GM10248 (cell line): ENCODE measurements at places on chromosomes 12 and 14.

DNA sequence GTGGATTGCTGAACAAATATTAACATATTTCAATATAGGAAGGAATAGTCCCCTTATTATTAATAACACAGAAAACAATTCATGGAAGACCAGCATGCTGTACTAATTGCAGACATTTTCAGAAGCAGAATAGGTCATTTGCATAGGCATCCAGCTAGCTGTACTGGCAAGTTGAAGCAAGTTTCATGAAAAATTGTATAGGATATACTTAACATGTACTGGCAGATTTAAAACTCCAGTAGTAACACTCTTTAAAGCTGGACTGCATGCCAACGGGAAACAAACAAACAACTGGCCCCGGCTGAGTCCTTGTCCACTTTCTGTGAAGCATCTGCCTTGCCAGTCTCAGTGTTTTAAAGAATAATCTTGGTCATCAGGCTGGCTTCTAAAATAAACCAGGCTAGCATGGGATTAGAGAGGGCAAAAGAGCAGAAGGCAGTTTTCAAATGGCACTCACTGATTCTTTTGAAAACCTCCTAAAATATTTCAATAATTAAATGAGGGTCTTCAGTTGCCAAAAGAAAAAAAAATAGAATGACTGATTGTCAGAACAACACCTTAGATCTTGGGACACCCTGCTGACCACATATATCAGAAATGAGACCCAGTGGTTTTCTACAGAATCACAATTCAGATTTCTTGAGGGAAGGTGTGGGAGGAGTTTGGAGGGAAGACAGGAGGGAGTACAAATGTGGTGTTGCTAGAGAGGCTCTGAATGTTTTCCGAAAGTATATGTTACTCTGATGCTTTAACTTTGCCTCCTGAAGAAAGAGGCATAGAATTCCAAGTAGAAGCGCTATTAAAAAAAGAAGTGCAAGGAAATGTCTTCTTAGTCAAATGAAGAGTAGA lies 122.5 kb upstream of the KRAS start:
- no peak for DNase-seq

GRCh38 chr12:27031531-27031930 lies 9.2 kb downstream of the MED21 start:
- no peak for DNase-seq

- peak; percentile 49 for DNase-seq
Measured at GRCh38 chr14:75088566-75089373, 19.3 kb downstream of the ZC2HC1C start.

- DNase-seq, result no peak
Measured at GRCh38 chr12:15372352-15372751, 50.0 kb downstream of the PTPRO start.

- no peak for DNase-seq
Measured at GRCh38 chr14:99095369-99095768, 176.6 kb downstream of the BCL11B start.

DNA sequence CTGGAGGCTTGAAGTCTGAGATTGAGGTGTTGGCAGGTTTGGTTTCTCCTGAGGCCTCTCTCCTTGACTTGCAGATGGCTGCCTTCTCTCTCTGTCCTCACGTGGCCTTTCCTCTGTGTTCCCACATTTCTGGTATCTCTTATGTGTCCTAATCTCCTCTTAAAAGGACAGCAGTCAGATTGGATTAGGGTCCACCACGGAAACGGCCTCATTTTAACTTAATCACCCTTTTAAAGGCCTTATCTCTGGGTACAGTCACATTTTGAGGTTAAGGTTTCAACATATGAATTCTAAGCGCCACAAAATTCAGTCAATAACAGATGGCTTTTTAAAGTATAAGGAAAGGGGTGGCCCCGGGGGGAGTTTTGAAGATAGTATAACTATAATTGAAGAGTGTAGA lies 33.5 kb downstream of the UNC79 start:
- DNase-seq, result no peak

DNA sequence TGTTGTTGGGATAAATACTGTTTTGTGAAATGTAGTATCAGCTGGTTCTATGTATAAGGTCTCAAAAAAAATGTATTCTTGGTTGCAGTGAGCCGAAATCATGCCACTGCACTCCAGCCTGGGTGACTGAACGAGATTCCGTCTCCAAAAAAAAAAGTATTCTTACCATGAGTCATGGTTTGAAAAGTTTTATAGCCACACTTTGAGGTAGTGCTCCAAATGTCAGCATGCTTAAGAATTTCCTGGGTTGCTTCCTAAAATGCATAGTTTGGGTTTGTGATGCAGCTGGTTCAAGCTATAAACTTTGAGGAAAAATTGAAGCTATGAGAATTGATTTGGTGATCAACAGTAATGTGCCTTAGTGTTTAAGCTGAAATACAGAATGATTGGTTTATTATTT lies 48.0 kb downstream of the ETNK1 start:
- DNase-seq, result no peak

DNA sequence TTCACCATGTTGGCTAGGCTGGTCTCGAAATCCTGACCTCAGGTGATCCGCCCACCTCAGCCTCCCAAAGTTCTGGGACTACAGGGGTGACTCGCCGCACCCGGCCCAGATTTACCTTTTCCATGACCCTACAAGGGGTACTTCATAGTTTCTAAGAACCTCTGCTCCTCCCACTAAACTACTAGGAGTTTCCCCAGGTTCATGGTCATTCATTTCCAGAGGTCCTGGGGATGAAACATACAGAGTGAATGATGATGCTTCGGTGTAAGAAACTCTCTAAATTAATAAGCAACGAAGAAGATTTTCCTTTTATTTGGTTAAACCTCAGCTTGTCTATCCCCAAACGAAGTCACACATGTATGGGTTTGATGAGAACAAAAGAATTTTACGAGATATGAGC lies 56.9 kb downstream of the AMN start:
- no peak for DNase-seq

GRCh38 chr12:104866291-104866690 lies 91.8 kb downstream of the SLC41A2 start:
- DNase-seq, result no peak

- no peak for DNase-seq
Measured at GRCh38 chr14:105480199-105480746, 5.7 kb downstream of the CRIP2 start.

DNA sequence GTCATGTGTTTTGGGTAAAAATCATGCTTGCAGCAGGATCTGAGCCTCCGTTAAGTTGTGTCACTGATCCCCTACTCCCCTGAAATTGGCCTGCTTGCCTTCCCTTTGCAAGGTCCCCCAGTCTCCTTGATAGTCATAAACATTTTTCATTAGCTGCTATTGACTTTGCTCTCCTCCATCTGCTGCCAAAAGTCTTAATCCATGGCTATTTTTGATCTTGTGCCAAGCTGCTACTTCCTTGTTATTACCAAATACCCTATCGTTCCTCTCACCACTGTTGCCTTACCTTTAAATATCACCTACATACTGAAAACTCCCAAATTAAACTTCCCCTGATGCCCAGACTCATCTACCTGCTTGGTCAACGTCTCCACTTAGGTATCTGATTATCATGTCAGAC lies 148.3 kb downstream of the PHLDA1 start:
- no peak for DNase-seq

DNA sequence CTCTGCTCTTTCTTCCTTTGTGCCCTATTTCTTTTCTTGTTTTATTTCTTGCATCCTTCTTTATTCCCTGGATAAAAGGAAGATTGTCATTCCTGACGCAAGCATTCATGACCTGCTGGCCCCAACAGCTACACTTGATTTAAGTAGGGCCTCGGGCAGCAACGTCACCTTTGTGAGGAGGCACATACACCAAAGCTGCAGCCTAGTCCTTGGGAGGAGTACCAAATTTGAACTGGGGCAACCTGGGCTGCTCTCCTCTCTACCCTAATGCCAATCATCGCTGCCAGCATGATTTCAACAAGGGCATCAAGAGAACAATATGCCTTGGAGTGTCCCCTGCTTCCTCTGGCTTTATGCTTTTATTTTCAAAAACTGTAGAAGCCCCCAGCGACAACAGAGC lies 76.4 kb downstream of the C12orf50 start:
- DNase-seq, result no peak

- DNase-seq, result no peak
Measured at GRCh38 chr14:65926504-65926903, 514.0 kb downstream of the FUT8 start.

DNA sequence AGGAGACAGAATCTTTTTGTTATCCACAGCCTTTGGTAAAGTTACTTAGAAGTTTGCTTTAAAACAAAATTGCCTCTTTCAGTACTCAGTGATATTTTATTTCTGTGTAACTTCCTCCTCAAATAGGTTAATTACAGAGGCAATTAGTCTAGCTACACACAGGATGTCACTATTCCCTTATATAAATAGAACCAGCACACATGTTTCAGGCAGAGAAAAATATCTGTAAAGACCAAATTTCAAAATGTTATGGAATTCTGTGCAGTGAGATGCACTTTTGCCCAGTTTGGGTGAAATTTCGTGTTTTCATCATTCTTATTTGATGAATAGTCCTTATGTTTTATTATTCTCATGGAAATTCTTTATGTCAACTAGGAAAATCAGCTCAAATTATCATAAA lies 410.6 kb upstream of the SOX5 start:
- no peak for DNase-seq

DNA sequence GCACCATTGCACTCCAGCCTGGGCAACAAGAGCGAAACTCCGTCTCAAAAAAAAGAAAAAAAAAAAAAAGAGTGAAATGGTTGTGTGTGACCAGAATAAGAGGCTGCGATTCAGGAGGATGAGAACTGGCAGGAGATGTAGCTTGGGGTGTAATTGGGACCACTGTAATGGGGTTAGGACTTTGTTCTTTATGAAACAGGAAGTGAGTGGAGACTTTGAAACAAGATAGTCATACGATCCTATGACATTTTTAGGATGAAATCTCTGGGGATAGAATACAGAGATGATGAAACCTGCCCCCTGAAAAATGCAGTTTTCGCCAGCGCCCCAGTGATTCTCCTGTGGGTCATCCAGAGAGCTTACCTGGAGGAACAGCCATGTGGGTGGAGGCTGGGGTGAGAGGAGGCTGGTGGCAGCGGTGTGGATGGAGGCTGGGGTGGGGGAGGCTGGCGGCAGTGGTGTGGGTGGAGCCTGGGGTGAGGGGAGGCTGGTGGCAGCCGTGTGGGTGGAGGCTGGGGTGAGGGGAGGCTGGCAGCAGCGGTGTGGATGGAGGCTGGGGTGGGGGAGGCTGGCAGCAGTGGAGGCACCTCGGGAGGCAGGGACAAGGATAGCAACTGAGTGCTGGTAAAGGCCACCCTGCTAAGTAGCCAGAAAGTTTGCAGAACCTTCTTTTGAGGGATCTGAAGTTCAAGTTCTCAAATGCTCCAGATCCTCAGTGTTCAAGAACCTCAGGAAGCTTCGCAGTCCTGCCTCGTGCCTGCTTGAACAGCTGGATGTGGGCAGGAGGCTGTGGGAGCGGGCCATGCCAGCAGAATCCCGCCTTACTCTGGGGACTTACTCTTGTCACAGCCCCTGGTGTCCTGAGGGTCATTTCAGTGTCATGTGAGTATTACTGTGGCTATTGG lies 20.2 kb downstream of the FBXL14 start:
- DNase-seq, result no peak

- no peak for DNase-seq
Measured at GRCh38 chr14:95727056-95727700, 13.3 kb upstream of the TCL1A start.

DNA sequence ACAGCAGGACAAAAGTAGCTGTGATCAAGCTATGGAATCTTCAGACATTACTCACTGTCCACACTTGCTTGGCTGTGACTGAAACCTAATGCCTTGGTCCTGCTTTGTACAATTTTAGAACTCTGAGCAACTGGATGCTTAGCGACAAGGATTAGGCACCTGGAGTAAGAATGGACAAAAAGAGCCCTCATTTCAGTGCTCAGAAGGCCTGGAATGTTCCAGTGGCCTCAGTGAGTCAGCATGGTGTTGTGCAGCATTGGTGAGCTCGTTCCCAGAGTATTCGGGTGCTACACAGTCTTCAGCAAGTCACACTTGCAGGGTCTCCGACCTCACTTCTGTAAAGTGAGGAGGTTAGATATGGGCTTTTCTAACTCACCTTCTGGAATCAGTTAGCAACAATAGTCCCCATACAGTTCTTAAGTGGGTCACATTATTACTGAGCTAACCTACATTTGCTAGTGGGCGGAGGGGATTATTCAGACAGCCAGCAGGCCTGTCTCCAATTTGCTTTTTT lies 108.0 kb upstream of the MDM1 start:
- no peak for DNase-seq

DNA sequence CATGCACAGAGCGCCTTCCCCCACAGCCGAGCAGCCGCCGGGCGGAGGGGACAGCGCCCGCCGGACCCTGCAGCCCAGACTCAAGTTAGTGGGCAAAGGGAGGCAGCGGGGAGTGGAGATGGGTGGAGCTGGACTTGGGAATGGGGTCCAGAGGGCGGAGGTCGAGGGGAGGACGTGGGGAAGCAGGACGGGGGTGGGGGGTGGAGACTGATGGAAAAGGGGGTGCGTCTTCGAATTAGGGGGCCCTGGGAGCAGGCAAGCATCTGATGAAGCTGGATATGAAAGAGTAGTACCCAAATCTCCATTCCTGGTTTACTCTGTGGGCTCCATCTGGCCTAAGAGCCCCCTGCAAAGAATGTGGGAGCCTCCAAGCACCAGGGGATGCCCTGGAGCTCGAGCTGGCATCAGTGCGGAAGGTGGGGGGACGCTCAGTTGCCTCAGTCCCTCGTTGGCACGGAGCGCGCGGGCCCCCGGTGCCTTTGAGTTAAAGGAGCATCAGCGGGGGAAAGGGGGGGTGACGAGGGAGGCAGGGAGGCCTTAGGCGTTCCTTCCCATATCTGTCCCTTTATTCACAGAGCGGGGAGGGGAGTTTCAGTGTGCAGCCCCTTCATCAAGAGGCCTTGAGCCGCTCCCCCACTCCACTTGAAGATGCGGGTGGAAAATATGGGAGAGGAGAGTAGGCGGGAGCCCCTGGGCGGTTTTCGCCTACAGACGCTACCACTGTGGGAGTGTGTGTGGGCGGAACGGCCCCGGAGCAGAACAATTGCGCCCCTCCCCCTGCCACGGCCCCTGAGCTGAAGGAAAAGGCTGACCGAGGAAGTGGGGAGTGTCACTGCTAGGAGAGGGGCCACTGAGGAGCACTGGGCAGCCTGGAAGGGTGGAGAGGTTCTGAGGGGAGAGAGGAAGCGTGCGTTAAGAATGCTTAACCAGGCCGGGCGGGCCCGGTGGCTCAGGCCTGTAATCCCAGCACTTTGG lies 644 bp downstream of the NAB2 start:
- peak; percentile 38 for DNase-seq

DNA sequence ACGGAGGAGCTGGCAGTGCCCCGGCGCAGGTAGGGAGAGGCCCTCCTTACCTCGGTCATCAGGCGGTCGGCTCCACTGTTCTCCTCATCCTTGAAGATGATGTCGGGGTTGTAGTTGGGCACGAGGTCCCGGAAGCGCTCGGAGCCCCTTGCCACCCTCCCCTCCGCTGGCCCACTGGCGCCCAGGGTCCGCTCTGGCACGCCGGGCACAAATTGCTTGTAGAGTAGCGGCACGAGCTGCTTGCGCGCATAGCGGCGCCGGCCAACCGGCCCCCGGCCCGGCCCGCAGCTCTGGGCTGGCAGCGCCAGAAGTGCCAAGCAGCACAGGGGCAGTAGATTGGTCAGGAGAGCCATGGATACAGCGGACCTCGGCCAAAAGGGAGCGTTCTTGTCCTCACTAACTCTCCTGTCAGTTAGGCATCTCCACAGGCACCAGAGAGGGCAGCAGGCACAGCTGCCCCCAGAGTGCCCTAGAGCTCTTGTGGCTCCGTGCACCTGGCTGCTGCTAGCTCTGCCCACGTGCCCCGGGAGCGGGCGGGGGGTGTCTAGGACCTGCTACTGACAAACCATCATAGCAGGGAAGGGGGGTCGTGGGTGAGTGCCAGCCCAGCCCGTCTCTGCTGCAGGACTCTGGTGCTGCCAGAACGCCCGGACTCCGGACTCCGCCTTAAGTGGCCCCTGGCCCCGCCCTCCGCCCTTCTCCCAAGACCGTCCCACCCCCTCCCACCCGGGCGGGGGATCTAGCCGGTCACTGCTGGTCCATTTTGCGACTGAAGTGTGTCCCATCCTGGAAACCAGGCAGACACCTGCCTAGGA lies at the start of gene DHH:
Gene DHH (minus strand): TSS at position 642 of the 815 bp plus-strand sequence. CDS start 289 bp downstream, at position 353.
- DNase-seq, result no peak
